ENCODE measurements at places on chromosomes 4 and X.

- no peak for DNase-seq
Measured at GRCh38 chr4:147219145-147219544, 261.8 kb upstream of the EDNRA start.

- DNase-seq = no peak
Measured at GRCh38 chrX:110125446-110126162, 122.7 kb downstream of the TMEM164 start.

DNA sequence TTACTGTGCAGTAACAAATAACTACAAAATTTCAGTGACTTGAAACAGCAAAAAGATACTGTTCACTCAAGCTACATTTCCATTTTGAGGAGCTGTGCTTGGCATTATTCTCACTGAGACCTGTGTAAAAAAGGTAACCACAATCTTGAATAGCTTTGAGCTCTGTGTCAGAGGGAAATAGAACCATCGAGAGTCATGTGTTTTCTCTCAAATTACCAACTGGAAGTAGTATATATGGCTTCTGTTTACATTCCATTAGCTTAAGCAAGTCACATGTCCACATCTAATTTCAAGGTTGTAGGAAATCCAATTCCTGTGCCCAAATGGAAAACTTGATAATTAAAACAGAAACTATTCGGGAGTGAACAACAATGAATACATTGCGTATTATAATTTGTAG lies 82.9 kb upstream of the BANK1 start:
- DNase-seq = no peak

GRCh38 chr4:150938873-150939499 lies 76.1 kb downstream of the LRBA start:
- DNase-seq = no peak

- DNase-seq = no peak
Measured at GRCh38 chr4:1222938-1223690, 25.8 kb downstream of the CTBP1 start.

GRCh38 chrX:109842611-109843010 lies 109.6 kb upstream of the ACSL4 start:
- no peak for DNase-seq

DNA sequence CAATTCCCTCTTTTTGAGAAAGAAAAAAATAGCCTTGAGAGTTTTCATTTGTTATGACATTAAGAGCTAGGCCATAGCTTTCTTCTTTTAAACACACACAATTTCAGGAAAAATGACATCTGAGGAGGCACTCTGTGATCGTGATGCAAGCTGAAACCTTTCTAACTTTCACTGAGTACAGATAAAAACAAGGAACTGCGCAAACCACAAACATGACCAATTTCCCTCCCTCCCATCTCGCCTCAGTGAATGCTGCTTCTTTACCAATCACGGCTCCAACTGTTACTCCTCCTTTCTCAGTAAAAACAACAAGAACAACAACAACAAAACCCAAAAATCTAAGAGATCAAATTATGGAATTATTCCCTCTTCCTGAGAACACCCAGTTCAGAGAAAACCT lies 626.8 kb downstream of the TLL1 start:
- DNase-seq = no peak
